ENCODE measurements at places on chromosomes 1 and 21. TPM values are rescaled to one million over a fixed set of nuclear protein-coding genes. Genes with fewer than 3 reads are reported as not detected.

The FCER1A gene
- total RNA-seq, result not detected

The LINGO4 gene
- total RNA-seq, result not detected

The LRRC71 gene
- total RNA-seq, result not detected

The AK5 gene
- total RNA-seq, result 8.8 TPM

- H3K4me3 ChIP-seq, result no peak overlapping the region
- H3K27ac ChIP-seq, result no peak overlapping the region
- no peaks in the 10 kb centered on the region for H3K27me3 ChIP-seq
- peaks cover 30% of the 10 kb centered on the region for H3K4me1 ChIP-seq
- peaks cover 6% of the 10 kb centered on the region for H3K36me3 ChIP-seq
- DNase-seq, result no peak
Measured at GRCh38 chr1:89844860-89845259, 24.0 kb downstream of the LRRC8D start.

- no peak overlapping the region for H3K27ac ChIP-seq
- no peaks in the 10 kb centered on the region for H3K4me1 ChIP-seq
- no peak overlapping the region for H3K4me3 ChIP-seq
- no peaks in the 10 kb centered on the region for H3K36me3 ChIP-seq
- DNase-seq, result no peak
- H3K27me3 ChIP-seq, result no peaks in the 10 kb centered on the region
Measured at GRCh38 chr1:198780376-198780775, 141.5 kb downstream of the PTPRC start.

- peaks cover 57% of the 10 kb centered on the region for H3K4me1 ChIP-seq
- H3K4me3 ChIP-seq, result peak overlapping the region; percentile 59
- no peak overlapping the region for H3K27ac ChIP-seq
- no peaks in the 10 kb centered on the region for H3K36me3 ChIP-seq
Measured at GRCh38 chr21:36699546-36700294, 805 bp downstream of the SIM2 start.

DNA sequence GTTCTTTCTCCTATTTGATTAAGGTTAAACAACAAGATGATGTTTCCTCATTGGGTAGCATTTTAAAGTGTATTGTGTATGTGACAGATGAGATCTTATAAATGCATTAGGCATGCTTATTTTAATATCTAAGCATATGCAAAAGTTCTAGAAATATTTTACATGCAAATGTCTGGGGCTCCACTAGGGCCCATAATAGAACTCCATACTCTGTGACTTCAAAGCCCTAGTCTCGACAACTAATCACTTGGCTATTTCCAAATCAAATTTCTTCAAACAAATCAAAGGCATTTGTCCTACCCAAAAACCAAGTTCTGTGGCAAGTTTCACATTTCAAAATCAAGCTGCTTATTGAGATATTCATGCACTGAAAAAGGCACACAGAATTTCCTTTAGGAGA, 385.6 kb upstream of the ST6GALNAC5 start:
- H3K4me3 ChIP-seq, result no peak overlapping the region
- no peaks in the 10 kb centered on the region for H3K4me1 ChIP-seq
- no peak for DNase-seq
- no peaks in the 10 kb centered on the region for H3K27me3 ChIP-seq
- H3K36me3 ChIP-seq, result no peaks in the 10 kb centered on the region

- H3K27me3 ChIP-seq, result no peaks in the 10 kb centered on the region
- no peak for DNase-seq
- H3K36me3 ChIP-seq, result no peaks in the 10 kb centered on the region
- H3K4me3 ChIP-seq, result no peak overlapping the region
Measured at GRCh38 chr1:77288275-77288674, 6.5 kb downstream of the AK5 start.

GRCh38 chr1:19456968-19457441, 28.3 kb downstream of the CAPZB start:
- H3K36me3 ChIP-seq, result no peaks in the 10 kb centered on the region
- H3K4me3 ChIP-seq, result no peak overlapping the region
- peak overlapping the region; percentile 15 for H3K27ac ChIP-seq
- peak; percentile 67 for DNase-seq

DNA sequence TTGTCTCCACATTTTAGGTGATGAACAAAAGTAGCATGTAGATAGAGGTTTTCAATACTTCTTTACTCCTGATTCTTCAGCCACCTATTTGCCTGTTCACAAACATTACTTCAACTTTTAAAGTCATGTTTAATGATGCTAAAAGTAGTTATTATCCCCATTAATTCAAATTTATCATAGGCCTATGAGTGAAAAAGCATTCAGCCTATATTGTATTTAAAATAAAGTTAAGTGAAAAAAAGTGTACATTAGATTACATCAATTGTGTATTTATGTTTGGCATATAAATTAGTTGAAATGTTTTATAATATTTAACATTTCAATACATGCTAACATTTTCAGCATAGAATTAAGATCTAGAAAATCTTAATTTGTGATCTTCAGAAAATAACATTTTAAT, 10.5 kb downstream of the CDKN2C start:
- H3K27ac ChIP-seq, result no peak overlapping the region
- peaks cover 94% of the 10 kb centered on the region for H3K27me3 ChIP-seq
- peaks cover 21% of the 10 kb centered on the region for H3K4me1 ChIP-seq
- no peak for DNase-seq

DNA sequence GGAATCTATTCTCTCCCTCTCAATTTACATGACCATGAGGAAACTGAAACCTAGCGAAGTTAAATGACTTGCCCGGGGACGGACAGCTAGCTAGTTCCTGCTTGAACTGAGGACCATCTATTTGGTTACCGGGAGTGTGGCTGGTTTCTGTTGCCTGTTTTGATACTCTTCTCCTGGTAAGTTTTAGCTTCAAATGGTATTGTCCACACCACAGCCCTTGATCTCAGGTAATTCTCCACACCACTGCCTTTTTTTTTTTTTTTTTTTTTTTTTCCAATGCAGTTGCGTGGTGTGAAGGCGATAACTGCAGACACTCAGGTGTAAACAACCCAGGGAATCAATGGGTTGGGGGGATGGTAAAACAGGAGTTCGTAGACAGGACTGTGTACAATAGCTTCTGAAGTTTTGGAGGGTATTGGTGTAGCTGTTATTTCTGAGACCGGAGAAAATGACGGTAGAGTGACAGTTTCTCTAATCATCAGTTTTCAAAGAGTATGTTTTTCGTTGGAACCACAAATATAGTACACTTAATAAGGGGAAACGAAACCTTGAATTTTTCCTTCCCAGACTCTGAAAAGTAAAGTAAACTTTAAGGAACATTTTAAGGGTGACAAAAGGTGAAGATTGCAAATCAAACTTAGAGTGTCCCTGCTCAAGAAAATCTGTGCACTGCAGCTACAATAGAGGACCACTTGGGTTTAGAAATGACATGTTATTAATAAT, 125.3 kb upstream of the CACYBP start:
- H3K4me1 ChIP-seq, result peaks cover 40% of the 10 kb centered on the region
- H3K4me3 ChIP-seq, result peak overlapping the region; percentile 63
- peak; percentile 90 for DNase-seq
- peak overlapping the region; percentile 94 for H3K27ac ChIP-seq
- H3K36me3 ChIP-seq, result peaks cover 4% of the 10 kb centered on the region
- H3K27me3 ChIP-seq, result no peaks in the 10 kb centered on the region

GRCh38 chr1:12209495-12209832, 20.4 kb upstream of the VPS13D start:
- no peak overlapping the region for H3K4me3 ChIP-seq
- H3K36me3 ChIP-seq, result no peaks in the 10 kb centered on the region
- DNase-seq, result no peak
- H3K4me1 ChIP-seq, result peaks cover under 1% of the 10 kb centered on the region
- no peak overlapping the region for H3K27ac ChIP-seq
- no peaks in the 10 kb centered on the region for H3K27me3 ChIP-seq

GRCh38 chr21:25944672-25945213, 210.0 kb downstream of the GABPA start:
- 0 out of 2 replicates have a peak, but pooled peaks cover 12% of the 10 kb centered on the region for H3K36me3 ChIP-seq
- H3K27me3 ChIP-seq, result no peaks in the 10 kb centered on the region
- DNase-seq, result no peak
- H3K4me3 ChIP-seq, result no peak overlapping the region

DNA sequence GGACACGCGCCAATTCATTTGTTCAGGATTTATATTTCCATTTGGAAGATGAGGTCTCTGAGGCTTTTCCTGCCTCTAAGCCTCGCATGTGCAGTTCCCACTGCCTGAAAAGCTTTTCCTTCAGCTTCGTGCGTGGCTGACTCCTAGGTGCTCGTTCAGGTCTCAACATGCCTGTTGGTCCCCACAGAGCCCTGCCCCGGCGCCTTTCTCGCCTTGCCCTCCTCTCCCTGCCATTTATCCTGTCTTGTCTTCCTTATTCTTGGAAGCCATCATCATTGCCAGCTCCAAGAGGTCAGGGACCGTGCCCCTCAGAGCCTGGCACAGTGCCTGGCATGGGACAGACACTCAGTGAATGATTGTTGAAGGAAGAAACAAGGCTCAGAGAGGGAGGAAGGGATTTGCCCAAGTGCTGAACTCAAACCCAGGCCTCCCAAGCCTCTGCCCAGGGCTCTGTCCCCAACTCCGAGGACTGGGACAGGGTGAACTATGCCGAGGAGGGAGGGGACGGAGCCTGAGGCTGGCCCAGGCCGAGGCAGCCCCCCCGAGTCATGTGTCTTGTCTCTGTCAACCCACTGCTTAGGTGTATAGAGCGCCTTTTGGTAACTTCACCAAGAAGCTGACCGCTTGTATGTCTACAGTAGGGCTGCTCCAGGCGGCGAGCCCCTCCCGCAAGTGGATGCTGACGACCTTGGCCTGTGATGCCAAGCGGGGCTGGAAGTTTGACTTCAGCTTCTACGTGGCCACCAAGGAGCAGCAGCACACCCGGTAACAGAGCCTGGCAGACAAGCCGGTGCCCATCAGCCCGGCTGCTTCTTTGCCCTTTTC, 47.3 kb downstream of the DISP3 start:
- DNase-seq, result no peak
- H3K27me3 ChIP-seq, result no peaks in the 10 kb centered on the region
- no peaks in the 10 kb centered on the region for H3K4me1 ChIP-seq
- H3K4me3 ChIP-seq, result no peak overlapping the region
- no peak overlapping the region for H3K27ac ChIP-seq

- H3K4me3 ChIP-seq, result no peak overlapping the region
- no peaks in the 10 kb centered on the region for H3K27me3 ChIP-seq
- no peak for DNase-seq
- no peak overlapping the region for H3K27ac ChIP-seq
Measured at GRCh38 chr1:19426294-19427086, 58.8 kb downstream of the CAPZB start.
